ENCODE measurements at places on chromosomes 3 and 15.

- no peak for DNase-seq
These were observed 79.2 kb downstream of the LIPC start for GRCh38 chr15:58510715-58511598.

DNA sequence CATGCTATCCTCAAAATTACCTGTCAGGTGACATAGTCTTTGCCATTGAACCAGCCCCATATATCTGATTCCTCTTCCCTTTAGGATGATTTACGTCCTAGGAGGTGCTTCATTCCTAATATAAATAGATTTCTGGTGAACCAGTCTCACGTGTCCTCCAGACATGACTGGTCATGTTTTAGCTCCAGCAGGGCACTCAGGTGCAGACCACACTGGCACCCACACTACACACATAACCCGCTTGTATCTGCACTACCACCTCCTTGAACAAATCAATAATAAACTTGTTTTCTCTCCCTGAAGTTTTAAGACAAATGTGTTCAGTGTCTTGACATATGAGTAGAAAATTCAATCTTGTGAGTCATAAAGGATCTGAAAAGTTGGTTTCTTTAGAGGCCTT, 155.5 kb downstream of the GOLIM4 start:
- DNase-seq, result no peak

GRCh38 chr15:44099671-44100070, 95.4 kb downstream of the FRMD5 start:
- DNase-seq, result no peak

GRCh38 chr3:194773216-194773615, 87.5 kb downstream of the FAM43A start:
- no peak for DNase-seq

GRCh38 chr15:47356297-47356696, 361.0 kb upstream of the SEMA6D start:
- DNase-seq, result no peak

DNA sequence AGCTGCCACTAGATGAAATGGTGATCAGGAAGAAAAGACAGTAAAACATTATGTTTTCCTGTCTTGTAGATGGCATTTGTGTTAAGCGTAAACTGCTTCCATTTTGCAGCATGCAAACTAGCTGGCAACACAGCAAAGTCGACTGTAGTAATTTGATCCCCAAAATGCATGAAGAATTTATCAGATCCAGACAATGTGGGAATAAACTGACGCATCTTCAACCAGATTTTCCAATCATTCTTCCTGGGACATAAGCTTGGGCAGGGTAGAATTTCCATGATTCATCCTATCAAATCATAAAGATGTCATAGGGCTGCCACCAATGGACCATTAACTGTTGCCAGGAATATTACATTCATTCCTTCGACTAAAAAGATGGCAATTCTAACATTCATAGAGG, 260.3 kb downstream of the ERC2 start:
- no peak for DNase-seq

DNA sequence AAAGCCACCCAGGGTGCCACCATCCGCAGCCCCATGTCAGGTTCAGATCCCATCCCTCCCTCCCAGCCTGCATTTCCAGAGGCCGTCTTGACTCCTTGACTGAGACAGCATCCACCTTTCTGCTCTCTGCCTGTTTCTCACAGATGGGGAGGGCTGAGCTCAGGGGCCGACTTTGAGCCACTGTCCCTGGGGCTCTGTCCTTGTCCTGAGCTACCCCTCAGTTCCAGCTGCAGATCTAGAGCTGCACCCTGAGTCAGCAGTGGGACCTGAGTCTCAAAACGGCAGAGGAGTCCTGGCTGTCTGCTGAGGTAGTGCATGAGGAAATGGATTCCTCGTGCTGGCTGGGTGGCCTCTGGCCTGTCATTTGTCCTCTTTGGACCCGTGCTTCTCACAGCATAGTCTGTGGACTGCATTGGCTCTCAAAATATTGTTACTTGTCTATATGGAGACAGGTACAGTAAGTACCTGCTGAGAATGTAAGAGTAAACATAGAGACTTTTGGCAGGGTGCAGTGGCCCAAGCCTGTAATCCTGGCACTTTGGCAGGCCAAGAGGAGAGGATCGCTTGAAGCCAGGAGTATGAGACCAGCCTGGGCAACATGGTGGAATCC, 22.3 kb downstream of the RPLP1 start:
- DNase-seq, result no peak

DNA sequence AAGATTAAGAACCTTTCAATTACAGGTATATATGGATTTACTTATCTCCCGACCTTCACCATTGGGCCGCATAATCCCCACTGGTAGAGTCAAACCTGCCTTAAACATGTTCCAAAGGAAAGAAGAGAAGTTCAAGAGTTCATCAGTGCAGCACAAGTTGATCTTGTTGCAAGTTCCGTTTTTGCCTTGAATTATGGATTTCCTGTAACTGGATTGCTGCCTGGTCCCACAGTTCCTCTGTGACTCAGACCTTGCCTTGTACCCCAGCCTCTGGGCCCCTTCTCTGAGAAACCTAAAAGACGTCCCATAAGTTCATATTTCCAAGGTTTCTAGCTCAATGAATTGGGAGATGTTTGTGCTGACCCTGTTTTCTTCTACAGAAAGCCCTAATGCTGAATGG, 112.5 kb upstream of the THBS1 start:
- DNase-seq, result no peak

- DNase-seq, result no peak
These were observed 62.2 kb upstream of the RGMA start for GRCh38 chr15:93150910-93151881.
